ENCODE measurements at places on chromosomes 2 and 18.

DNA sequence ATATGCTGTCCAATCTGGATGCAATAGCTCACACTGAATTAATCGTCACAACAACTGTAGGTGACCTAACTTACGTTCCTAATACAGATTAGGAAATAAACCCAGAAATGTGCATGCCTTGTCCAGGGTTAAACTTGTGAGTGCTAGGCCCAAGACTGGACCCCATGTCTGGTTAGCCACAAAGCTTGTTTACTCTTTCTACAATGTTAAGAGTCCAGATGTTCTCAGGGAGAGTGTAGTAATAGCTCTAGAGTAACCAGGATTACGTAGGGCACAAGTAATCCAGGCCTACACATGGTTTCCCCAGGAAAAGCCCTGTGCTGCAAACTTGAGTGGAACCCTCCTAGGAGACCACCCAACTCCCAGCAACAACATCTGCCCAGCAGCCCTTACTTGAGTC is 26.2 kb downstream of the TRIB2 start:
- DNase-seq = no peak

DNA sequence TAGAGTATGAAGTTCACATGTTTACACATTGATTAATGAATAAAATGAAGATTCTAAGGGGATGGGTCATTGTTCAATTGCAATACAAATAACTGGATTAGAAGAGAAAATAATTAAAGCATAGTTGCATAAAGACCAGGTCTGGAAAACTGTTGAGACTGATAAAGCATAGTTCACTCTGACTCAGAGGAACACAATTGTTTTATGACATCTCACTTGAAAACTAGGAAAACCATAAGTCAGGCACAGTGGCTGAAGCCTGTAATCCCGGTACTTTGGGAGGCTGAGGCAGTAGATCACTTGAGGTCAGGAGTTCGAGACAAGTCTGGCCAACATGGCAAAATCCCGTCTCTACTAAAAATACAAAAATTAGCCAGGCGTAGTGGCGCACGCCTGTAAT is 46.7 kb downstream of the PLA2R1 start:
- no peak for DNase-seq

DNA sequence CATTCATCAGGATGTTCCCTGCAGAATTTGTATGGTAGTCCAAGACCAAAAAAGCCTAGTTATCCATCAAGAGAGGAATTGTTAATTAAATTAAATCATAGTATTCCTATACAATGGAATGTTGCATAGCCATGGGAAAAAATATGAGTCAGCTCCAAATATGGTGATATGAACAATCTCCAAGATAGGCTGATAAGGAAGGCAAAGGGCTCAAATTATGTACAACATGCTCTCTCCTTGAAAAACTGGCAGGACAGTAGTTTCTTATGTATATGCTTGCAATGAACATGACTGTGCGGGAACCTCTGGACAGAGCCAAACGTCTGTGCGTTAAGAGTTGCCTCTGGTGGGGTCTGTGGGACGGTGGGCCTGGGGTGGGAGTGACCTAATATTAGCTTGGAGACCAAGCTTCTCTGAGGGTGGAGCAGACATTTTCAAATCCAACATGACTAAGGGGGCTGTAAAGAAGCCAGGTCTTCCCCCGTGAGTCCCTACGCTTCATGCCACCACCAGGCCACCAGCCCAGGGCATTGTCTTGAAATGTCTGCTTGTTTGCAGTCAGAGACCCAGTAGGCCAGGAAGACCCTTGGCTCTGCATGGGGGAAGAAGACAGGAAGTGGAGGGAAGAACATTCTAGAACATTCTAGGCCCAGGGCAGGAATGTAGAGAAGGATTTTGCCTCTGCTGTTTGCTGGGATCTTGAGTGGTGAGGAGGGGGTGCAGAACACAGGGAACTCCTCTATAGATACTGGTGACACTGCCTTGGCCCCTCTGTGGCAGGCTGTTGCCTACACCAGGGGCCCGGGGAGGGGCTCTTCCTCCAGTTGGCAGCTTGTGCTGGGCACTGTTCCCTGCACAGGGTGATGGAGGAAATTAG is 244.0 kb upstream of the HS6ST1 start:
- DNase-seq = peak; percentile 33

- DNase-seq = no peak
Observed at GRCh38 chr18:45518311-45519155, 96.7 kb upstream of the SLC14A2 start.

DNA sequence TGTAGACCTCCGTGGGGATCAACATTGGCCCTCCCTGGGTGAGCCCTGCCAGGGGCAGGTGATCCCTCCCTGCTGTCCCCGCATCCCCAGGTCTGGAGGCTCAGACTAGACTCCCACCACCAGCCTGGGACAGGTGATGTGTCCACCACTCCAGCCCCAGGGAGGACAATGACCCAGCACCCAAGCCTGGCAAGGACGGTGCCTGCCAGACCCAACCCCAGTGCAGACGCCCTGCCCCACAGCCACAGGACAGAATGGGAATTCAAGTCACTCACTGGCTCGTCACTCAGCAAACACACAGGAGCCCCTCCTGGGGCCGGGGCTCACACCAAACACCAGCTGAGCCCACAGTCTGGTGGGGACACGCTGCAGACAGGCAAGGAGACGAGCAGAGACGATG is 239.7 kb downstream of the ATAD2B start:
- no peak for DNase-seq
